ENCODE measurements at places on chromosomes 16 and 17. TPM values are rescaled to one million over a fixed set of nuclear protein-coding genes. Genes with fewer than 3 reads are reported as not detected.
A peak's percentile ranks its signal among the peaks of the same experiment; 100 is the strongest.

DNA sequence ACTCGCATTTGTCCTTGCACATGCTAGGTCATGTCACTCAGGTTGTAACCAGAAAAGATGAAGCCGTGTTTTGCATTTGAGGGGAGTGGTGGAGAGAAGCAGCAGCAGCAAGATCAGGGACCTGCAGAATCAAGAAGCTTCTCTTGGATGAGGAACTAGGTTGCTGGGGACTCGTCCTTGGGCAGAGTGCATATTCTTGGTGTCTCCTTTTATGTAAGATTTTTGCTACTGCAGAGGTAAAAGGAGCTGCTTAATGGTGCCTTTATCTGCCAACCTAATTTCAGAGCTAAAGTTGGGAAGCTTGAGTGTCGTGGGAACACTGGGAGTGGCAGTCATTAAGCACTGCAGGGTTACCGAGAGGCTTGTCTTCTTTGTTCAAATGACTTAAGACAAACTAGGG is 236.5 kb downstream of the MAP2K4 start:
- H3K27ac ChIP-seq, result no peak overlapping the region
- no peaks in the 10 kb centered on the region for H3K36me3 ChIP-seq
- H3K27me3 ChIP-seq, result no peaks in the 10 kb centered on the region
- no peaks in the 10 kb centered on the region for H3K4me1 ChIP-seq
- no peak overlapping the region for H3K4me3 ChIP-seq

DNA sequence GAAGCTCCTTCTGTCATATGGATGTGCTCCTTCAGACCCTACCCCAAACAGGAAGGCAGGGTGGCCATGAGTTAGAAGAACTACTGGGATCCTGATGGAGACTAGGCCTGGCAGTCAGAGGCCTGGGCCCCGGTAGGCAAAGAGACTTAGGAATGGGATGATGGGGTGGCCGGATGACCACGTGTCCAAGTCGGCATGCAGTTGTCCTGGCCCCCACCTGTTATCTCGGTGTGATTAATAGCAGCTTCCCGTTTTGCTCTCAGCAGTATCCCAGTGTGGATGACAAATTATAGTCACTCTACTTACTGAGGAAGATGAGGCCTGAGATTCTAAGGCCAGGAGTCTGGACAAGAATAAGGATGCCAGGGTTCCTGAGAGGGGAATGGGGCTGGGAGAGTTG is 1.5 kb downstream of the TNFSF12 start:
- peaks cover 2% of the 10 kb centered on the region for H3K27me3 ChIP-seq
- H3K4me1 ChIP-seq, result peaks cover 15% of the 10 kb centered on the region
- H3K36me3 ChIP-seq, result peaks cover 7% of the 10 kb centered on the region
- DNase-seq, result no peak

DNA sequence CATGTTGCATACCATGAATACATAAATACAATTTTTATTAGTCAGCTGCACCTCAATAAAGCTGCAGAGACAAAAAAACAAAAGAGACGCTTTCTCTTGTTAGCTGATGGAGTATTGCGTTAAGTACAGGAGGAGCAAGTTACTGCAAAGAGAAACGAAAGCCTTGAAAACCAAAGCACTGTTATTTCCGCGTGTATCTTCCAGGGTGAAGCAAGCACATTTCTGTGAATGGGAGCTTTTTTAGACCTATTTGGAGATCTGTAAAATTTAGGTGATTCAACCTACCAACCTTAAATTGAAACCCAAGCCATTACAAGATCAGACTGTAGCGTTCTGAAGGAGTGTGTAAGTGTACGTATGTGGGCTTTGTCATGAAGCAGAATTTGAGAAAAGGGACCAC is 390.4 kb downstream of the SOX9 start:
- H3K27ac ChIP-seq, result peak overlapping the region; percentile 62
- no peaks in the 10 kb centered on the region for H3K27me3 ChIP-seq
- no peak for DNase-seq
- H3K4me1 ChIP-seq, result peaks cover 55% of the 10 kb centered on the region

DNA sequence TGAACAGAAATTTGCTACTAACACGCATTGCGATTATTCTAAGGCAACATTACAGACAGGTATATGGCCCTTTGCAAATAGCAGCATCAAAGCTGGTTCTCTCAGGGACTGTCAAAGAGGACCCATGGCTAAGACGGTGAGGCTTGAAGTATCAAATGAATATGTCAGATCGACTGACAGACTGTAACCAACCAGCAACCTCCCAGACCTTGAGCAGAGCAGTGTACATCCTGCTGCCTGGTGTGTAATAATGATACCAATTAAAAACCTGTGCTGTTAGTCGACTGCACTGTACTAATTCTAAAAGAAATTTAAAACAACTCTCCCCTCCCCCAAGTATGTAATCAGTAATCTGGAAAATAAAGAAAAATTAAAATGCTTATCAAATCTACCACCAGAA is 35.9 kb upstream of the GHDC start:
- peaks cover 7% of the 10 kb centered on the region for H3K36me3 ChIP-seq
- H3K27me3 ChIP-seq, result no peaks in the 10 kb centered on the region
- peak; percentile 32 for DNase-seq
- no peaks in the 10 kb centered on the region for H3K4me1 ChIP-seq
- no peak overlapping the region for H3K4me3 ChIP-seq
- H3K27ac ChIP-seq, result no peak overlapping the region

DNA sequence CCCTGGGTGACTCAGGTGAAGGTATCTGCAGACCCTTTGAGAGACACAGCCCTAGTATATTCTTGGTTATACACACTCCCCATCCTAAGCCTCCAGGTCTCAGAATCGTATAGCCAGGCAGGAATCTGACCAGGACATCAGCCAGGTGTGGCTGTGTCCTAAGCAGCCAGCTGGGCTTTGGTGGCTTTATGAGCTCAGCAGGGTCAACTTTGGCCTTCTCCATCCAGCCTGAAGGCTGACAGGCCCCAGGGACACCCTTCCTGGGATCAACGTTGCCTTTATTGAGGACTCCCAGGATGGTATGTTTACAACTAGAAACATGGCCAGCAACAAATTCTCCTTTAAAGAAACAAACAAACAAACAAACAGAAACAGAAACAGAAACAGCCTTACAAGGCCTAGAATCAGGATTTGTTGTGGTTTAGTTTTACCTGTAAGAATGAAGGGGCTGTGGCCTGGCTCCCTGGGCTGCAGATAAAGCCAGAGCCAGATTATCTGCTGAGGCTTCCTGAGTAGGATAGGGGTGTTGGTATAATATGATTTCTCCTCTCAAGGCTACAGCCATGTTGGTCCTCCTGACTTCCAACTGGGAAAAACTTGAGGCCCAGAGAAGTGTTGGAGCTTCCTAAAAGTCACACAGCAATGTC is 8.5 kb downstream of the KIF19 start:
- no peaks in the 10 kb centered on the region for H3K27me3 ChIP-seq
- no peak overlapping the region for H3K4me3 ChIP-seq
- H3K4me1 ChIP-seq, result peaks cover 39% of the 10 kb centered on the region

GRCh38 chr17:58281511-58282011 is 826 bp upstream of the MPO start:
- H3K4me1 ChIP-seq, result peaks cover 23% of the 10 kb centered on the region
- no peaks in the 10 kb centered on the region for H3K36me3 ChIP-seq
- peaks cover 11% of the 10 kb centered on the region for H3K27me3 ChIP-seq
- DNase-seq, result no peak
- no peak overlapping the region for H3K27ac ChIP-seq

DNA sequence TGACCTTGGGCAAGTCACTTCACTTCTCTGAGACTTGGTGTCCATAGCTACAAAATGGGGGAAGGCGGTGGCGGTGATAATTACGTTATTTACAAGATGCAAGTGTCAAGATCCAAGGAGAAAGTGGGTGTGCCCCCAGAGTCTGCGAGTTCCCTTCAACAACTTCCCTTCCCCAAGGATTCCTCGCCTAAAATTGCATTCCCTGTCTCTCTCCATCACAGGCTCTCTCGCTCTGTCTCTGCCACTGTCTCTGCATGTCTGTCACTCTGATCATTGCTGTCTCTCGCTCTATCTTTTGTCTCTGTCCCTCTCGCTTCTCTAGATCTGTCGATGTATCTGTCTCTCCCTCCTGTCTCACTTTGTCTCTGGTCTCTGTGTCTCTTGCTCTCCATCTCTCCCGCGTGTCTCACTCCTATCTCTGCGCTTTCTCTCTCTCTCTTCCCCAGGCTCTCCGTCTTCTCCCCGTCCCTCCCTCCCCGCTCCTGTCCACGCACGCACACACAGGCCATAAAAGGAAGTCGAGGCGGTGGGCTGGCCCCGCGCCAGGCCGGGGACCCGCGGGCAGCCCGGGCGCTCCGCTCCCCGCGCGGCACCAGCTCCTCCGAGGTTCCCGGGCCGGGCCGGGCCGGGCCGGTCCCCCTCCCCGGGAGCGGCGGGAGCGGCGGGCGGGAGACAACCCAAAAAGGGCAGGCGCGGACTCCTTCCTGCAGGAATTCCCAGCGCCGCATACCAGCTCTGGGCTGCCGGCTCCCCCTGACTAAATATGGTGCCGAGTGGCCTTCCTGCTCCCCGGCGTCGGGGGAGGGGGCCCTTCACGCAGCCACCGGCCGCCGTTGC is 1.1 kb upstream of the MYH11 start:
- no peaks in the 10 kb centered on the region for H3K36me3 ChIP-seq
- no peak overlapping the region for H3K27ac ChIP-seq
- peaks cover 33% of the 10 kb centered on the region for H3K27me3 ChIP-seq
- DNase-seq, result no peak

The PSKH1 gene
- 8.7 TPM for total RNA-seq

The RRAD gene
- total RNA-seq, result 6.0 TPM

The SDR42E2 gene
- total RNA-seq, result 0.17 TPM

The TP53TG3F gene
- total RNA-seq, result not detected

All from spinal cord (tissue), 10 donors.